ENCODE measurements at places on chromosomes 4 and X.

DNA sequence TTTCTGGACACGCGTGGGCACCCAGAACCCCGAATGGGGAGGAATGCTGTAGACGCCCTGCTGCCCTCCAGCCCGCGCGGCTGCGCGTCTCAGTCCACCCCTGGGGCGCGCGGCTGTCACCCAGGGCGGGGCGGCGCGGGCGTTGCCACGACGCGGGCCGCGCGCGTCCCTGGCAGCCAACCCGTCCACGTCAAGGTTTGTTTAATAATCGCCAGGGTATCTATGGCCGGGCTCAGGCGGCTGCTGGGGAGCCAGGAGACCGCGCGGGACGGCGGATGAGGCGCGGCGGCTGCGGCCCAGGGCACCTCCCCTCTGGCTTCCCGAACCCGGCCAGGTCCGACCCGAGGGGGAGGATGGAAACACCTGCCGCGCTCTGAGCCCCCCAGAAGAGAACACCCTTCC lies at the start of gene SPATA18:
TSS of gene SPATA18 (plus strand) at position 92 of the 402 bp plus-strand sequence. CDS start 401 bp downstream, outside the sequence.
- DNase-seq: no peak

GRCh38 chr4:48042979-48043461 lies 26.4 kb downstream of the NIPAL1 start:
- DNase-seq: no peak

GRCh38 chr4:113212613-113213012 lies 163.2 kb downstream of the ANK2 start:
- DNase-seq: no peak

DNA sequence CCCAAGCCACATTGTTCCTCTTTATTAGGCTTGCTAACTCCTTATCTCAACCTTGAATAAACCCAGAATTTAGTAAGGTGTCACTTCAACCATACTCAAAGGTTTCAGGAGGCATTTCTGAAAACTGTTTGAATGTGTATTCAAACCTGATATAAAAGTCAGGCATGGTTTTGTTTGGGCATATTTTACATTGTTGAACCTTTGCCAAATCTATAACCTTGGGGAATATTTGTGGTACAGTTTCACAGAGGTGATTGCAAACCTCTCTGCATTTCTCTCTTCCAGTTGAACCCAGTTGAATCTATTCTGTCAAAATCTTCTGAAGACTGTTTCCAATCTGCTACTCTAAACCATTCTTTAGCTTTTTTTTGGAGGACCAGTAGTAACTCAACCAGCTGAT lies 409.0 kb downstream of the TECRL start:
- DNase-seq: no peak

- no peak for DNase-seq
These were observed 2023.0 kb upstream of the AGA start for GRCh38 chr4:179465131-179465797.

- DNase-seq: no peak
These were observed 228.8 kb downstream of the ADGRL3 start for GRCh38 chr4:61428950-61429349.

DNA sequence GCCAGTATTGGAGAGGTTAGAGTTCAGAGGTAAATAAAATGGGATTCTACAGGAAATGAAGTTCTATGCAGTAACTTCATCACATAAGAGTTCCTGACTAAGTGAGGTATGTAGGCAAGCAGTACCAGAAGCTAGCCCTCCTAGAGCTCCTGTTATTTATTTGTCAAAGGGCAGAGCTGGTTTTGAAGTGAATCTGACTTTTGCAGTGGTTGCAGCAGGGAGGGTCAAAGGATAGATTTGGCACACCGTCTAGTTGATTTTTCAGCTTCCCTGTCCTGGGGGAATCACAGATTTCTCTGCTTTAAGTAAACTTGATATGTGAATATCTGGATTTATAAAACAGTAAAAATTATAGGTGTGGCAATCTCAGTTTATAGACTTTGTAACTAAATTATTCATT lies 130.7 kb downstream of the IL1RAPL2 start:
- DNase-seq: no peak

GRCh38 chr4:146330392-146330791 lies 116.1 kb downstream of the REELD1 start:
- DNase-seq: no peak

- peak; percentile 2 for DNase-seq
These were observed 73.8 kb downstream of the POLA1 start for GRCh38 chrX:24767557-24767956.

All from activated CD4-positive, alpha-beta T cell treated with anti-CD3 and anti-CD28 coated beads, Interleukin-2, amount 50 U/mL, for 16 hours (primary cell).